ENCODE measurements at places on chromosomes 16 and 17.

- DNase-seq: no peak
These were observed 58.6 kb upstream of the ZFHX3 start for GRCh38 chr16:73106329-73107034.

DNA sequence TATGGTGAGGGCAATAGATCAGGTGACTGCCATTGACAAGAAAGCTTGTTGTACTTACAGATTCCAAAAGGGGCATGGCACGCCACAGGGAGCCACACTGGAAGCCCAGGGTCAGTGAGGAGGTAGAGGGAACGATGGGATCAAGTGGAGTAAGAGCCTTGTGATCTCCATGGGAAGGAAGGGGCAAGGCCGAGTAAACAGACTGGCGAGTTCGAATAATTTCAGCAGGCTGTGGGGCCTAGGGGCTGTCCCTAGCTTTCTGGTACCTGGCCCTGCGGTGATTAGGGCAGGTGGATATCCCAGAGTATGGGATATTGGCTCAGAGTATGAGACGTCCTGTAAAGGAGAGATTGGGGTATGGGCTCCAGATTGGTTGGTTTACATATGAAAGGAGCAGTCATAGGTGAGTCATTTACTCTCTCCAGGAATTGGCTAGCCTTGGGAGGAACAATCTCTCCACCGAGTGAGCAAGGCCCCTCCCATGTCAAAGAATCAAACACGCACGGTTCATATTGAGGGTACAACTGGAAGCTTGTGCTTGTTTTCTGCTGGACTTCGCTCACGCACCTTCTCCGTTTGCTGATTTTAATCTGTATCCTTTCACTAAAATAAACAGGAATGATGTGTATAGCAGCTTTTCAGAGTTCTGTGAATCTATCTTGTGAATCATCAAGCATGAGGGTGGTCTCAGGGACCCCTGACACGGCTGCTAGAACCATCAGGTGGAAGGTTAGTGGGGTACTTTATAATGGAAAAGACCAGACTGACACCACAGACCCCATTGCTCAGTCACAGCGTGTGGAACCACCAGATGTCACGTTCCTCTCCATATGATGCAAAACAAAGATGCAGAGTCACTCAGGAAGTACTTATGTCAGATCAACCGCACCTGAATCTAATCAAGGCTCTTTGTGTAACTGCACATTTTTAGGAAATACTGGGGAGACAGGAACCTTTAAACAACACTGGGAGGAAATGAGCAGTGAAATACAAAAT is 27.9 kb downstream of the GABARAPL2 start:
- DNase-seq: no peak

DNA sequence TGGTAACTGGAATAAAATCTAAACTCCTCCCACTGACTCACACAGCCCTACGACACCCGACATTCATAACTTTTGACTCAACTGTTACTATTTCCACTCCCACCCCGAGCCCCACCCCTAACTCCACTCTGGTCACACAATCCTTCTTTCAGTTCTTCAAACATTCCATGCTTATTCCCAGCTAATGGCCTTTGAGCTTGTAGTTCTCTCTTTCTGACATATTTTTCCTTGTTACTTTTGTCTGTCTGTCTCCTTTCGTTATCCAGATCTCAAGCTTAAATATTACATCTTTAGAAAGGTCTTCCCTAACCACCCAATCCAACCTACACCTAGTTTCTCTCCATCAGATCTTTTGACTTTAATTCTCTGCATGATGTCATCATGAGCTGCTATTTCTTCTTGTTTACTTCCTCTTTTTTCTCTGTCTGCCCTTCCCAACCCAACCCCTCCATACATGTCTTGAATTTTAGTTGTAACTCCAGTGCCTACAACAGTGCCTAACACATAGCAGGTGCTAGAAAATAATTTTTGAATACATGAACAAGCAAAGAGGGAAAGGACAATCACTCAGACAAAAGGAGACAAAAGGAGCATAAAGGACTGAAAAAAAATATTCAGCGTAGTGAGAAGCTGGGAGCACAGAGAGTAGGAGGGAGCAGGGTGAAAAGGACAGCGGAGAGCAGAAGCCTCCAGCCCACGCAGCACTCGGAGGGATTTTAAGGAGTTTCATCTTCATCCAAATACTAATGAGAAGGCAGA is 65.2 kb upstream of the SMIM36 start:
- DNase-seq: no peak

GRCh38 chr17:17679748-17680147 is 1.5 kb upstream of the RAI1 start:
- DNase-seq: no peak

GRCh38 chr17:8630227-8630801 is at the start of gene MYH10:
Gene MYH10, minus strand, starts transcription at chr17:8630725. Its CDS starts 7,479 bp downstream, at chr17:8623246.
- no peak for DNase-seq

GRCh38 chr17:37570527-37571093 is 38.6 kb downstream of the SYNRG start:
- DNase-seq: no peak

DNA sequence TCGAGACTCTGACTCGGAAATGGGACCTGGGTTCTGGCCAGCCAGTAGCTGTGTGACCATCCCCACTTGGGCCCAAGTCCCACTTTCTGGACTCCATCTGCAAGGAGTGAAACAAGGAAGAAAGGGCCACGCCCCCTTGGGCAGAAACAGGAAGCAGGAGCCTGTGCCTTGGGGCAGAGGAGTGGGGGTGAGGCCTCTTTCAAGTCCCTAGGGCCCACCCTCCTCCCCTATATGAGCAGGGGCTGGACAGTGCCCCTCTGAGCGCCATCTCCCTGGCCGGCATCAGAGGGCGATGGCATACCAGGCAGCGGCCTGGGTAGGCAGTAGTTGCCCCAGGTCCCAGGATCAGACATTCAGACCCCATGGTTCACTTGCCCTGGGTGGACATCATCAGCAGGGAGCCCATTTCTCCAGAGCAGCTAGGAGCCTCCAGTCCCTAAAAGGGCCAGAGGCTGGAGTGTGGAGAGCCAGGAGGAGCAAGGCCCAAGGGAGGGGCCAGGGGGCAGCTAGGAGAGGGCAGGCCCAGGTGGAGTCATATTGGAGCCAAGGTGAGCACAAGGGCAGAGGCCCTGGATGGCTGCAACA is 7.1 kb downstream of the BCAR1 start:
- no peak for DNase-seq

GRCh38 chr16:2712063-2712441 is 8.0 kb downstream of the PRSS27 start:
- no peak for DNase-seq

DNA sequence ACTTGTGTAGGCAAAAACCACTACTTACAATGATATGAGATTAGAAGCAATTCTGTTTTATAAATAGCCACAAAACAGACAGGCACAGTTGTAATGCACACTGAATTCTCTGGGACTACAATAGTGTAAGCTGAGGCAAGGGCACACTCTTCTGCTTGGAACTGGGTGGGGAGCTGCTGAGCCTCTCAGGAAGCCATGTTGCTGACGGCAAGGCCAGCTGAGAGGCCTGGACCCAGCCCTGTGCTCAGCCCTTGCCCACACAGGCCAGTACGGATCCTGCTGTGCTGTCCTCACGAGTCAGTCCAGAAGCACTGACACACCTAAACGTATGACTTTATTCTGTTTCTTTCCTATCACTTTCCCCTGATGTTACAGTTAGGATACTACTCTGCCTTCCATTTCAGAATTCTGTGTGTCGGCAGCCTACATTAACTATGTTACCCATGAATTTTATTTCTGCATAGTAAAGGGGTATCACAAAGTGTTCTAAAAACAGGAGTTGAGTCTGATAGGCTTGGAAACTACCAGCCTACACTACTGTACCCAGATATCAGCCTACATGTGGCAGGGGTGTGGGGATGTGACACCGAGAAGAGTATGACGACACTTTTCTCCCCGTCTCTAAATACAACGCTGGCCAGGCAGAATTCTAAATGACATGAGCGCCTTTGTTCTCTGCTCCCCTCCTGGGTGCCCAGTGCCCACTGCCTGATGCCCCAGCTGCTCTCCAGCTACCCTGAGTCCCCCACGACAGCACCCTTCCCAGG is 41.1 kb upstream of the FAAP100 start:
- DNase-seq: no peak

- no peak for DNase-seq
These were observed 17.9 kb downstream of the CASKIN1 start for GRCh38 chr16:2178321-2179106.

DNA sequence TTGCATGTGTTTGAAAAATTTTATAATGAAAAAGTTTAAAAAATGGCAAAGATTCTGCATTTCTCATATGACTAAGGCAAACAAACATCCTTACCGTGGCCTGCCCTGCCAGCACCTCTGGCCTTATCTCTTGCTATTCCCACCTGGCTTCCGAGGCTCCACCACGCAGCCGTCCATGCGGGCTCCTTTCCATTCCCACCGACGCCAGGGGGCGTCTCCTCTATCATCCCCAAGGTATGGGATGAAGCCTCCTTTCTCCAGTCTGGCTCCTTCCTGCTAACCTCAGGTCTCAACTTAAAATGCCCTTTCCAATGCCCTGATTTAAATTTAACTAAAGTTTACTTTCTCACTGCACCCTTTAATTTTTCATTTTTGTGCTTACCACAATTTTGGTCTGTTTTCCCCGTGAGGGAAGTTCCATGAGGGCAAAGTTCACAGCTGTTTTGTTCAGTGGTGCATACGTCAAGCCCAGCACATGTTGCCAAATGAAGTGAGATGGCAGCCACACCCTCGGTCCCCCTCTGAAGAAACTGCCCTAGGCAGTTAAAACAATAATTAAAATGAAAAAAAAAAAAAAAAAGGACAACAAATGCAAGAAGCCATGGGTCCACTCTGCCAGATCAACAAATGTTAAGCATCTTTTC is 13.3 kb upstream of the SDK2 start:
- no peak for DNase-seq

DNA sequence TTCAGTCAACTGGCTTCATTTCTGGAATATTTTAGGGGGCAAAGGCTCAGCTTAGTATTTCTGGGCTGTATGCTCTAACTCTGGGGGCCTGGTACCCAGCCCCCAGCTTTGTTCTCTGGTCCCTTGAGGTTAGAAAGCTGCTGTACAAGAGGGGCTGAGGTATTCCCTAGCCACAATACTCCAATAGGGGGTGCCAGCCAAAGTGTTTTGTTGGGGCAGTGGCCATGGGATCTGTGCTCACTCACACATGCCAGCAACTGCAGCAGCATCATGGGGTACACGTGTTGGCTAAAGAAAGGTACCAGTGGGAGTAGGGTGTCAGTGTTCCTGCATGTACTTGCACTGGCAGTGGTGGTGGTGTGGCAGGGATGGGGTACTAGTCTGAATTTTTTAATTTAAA is 257.3 kb downstream of the CA10 start:
- no peak for DNase-seq

GRCh38 chr16:67537270-67537635 is 8.6 kb downstream of the RIPOR1 start:
- peak; percentile 76 for DNase-seq

GRCh38 chr16:4426021-4426684 is 485 bp downstream of the DNAJA3 start:
- no peak for DNase-seq

- DNase-seq: peak; percentile 41
These were observed 424.7 kb upstream of the MAF start for GRCh38 chr16:80025236-80025635.

- no peak for DNase-seq
These were observed 17.9 kb downstream of the MYO18A start for GRCh38 chr17:29162082-29162908.

DNA sequence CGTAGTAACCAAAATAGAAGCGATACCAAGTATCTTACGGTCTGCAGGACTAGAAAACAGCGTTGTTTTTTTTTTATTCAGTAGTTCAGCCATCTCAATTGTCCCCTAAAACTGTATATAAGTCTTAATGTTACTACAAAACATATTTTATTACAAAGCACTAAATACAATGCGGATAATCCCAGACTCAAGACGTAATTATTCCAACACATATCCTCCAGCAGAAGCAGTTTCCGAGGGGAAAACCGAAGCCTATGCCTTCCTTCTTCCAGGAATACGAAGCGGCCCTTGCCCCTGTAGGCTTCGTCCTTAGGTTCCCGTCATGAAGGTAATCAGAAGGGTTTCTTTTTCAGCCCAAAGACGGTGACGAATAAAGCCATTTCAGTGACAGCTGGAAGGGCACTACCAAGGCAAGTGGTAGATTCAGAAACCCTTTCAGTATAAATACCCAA is 2.3 kb downstream of the TMEM107 start:
- DNase-seq: peak; percentile 36

DNA sequence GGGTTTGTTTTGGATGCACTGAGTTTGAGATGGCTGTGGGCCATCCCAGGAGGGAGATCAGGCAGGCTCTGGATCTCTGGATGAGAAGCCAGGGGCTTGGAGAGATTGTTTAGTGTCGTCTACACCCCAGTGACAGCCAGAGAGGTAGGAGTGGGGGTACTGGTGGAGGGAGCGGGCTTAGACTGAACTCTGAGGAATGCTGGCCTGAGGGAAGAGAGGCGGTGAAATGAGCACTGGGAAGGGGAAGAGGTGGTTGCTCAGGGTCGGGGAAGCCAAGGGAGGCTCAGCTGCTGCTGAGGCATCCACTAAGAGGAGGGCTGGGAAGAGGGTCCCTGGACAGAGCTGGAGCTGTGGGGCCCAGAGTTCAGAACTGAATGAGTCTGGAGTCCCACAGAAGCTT is 23.6 kb downstream of the CACNA1G start:
- no peak for DNase-seq

- DNase-seq: no peak
These were observed 345.6 kb upstream of the CA10 start for GRCh38 chr17:52504081-52504480.

GRCh38 chr17:17750881-17751280 is 69.6 kb downstream of the RAI1 start:
- no peak for DNase-seq

DNA sequence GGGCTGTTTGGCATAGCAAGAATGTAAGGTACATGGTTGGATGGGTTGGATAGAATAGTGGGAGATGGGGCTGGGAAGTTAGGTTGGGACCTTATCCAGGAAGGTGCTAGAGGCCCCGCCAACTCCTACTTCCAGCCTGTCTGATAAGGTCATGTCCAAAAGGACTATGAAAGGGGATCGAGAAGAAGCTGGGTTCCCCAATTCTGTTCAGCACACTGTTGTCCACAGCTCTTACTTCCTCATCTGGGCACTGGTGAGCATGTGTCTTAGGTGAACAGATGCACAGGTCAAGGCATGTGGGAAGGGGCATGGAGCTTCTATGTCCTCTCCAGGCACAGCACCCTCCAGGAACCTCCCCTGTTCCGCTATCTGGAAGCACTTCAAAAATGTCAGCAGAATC is 5.6 kb upstream of the ULK2 start:
- DNase-seq: no peak

GRCh38 chr16:6499413-6499812 is 833.2 kb upstream of the RBFOX1 start:
- DNase-seq: no peak

GRCh38 chr17:83136931-83137330 is 57.5 kb downstream of the METRNL start:
- DNase-seq: no peak

- DNase-seq: no peak
These were observed 1.3 kb downstream of the HIGD1B start for GRCh38 chr17:44848961-44849489.

GRCh38 chr17:74478420-74479100 is 12.1 kb downstream of the CD300A start:
- no peak for DNase-seq

DNA sequence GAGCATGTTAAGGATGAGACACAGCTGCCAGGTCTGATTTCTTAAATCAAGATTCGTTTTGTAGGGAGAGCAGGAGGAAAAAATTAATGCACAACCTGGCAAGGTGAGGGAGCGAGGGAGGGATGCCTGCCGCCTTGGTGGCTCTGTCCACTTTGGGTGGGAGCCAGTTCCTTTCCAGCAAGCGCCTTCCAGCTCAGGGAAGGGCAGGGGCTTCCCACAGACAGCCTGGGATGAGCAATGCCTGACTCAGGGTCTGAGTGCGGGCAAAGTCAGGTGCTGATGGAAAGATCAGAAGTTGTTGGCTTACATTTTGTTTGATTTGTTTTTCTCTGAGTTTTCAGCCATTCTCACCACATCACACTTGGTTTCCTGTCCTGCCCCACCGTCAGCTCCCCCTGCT is 220.7 kb downstream of the ENGASE start:
- DNase-seq: no peak

Measured in left hindlimb (tissue), 1 donor.